ENCODE measurements at places on chromosomes 2 and 18. TPM values are rescaled to one million over a fixed set of nuclear protein-coding genes. Genes with fewer than 3 reads are reported as not detected.

ARHGEF33 gene
- total RNA-seq = 1.2 TPM

IL1R1 gene
- 82.3 TPM for total RNA-seq

MOGAT1 gene
- not detected for total RNA-seq

DNA sequence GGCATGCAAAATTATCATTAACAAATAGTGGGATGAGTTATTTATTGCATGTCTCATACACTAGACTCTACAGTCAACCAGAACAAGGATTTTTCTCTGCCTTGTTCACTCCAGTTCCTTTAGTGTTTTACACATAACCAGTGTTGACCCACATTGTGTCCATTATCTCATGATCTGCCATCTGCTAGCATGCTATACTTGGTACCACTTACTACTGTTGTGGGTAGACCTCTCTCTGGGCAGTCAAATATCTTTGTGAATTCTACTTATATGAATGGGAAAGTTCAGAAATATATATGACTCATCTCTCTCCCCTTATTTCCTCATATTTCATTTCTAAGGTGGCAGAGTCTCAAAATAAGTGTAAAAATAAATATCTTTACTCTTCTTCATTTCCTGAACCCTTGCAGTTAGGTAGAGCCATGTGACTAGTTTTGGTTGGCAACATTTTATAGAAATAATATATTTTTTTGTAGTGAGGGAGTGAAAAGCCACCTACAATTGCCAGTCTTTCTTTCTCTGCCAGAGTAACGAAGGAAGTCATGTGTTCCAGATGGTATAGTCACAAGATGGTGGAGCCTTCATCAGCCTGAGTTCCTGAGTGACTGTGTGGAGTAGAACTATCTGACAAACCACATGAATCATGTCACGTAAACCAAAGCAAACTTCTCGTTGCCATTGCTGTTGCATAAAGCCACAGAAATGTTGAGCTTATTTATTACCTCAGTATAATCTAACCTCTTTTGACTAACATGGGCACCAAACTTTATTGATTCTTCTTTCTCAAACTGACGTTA is 704.0 kb downstream of the RNF144A start:
- DNase-seq = no peak

GRCh38 chr2:34670482-34670881 is 1071.4 kb upstream of the FAM98A start:
- DNase-seq = no peak

- no peak for DNase-seq
Observed at GRCh38 chr2:238227587-238228032, 12.2 kb downstream of the HES6 start.

- no peak for DNase-seq
Observed at GRCh38 chr18:65901522-65901921, 150.7 kb downstream of the CDH7 start.

DNA sequence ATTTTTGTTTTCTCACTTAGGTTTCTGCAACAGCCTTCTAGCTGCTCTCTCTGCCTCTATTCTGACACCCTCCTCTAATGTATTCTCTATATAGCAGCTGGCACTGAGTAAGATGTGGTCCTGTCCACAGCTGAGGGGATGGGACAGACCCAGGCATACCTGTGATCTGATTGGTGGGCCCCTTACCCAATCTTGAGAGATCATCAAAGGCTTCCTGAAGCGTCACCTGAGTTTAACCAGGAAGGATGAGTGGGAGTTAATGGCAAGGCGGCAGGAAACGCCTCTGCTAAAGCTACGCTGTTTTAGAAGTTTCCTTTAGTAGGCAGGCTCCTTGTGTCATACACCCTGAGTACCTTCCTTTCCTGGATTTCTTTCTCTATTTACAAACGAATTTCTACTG is 5.7 kb upstream of the TET3 start:
- no peak for DNase-seq
